ENCODE measurements at places on chromosomes 7 and 10. TPM values are rescaled to one million over a fixed set of nuclear protein-coding genes. Genes with fewer than 3 reads are reported as not detected.

DNA sequence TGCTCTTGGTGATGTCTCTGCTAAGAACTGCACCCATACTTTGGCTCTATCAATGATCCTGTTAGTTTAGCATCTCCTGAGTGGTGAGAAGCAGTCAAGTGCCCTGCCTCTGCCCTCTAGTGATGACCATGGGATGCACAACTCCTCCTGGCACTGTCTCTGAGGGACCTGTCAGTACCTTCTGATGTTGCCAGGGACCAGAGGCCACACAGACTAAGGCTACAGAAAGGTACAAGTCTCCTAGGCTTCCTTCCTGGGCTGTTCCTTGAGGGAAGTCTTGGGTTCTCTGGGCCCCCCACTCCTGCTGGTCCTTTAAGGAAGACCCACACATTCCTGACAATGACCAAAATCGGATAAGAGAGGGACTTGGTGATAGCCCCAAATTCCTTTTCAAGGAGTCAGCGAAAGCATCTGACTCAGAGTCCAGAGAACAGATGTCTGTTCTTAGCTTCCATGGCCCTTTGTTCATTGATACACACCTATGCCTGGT is 15.3 kb downstream of the NKX2-3 start:
- no peak for DNase-seq

DNA sequence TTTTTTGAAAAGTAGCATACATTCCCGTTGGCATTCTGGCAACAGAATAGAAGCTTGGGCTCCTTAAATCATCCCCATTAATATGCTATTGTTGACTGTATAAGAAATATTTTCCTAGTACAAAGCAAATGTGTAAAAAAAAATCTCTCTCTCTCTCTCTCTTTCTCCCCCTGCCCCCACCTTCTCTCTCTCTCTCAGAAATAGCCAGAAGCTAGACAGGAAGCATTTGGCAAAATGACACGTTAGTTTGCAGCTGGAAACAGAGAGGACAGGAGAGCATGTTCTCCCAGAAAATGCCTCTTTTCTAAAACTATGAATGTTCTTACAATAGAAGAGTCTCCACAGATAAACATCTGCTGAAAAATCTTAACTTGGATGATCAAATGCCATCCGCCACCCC is 59.6 kb upstream of the AKR1E2 start:
- DNase-seq = no peak

DNA sequence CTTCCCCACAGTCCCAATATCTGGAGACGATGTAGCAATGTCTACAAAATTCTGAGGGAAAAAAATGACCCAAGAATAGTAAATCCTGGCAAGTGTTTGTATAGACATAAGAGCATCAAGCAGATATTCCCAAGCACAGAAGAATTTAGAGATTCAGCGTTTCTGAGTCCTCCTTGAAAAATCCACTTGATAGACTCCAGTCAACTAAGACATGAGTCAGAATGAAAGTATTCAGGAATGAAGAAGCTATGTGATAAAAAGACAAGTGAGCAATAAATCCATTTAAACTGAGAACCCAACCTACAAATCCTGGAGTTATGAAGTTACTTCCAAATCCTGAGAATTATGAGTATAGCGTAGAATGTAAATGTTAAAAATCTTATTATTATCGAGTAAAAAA is 86.1 kb upstream of the NPY start:
- DNase-seq = no peak

GRCh38 chr7:113370910-113371309 is 252.6 kb upstream of the SMIM30 start:
- DNase-seq = no peak

DNA sequence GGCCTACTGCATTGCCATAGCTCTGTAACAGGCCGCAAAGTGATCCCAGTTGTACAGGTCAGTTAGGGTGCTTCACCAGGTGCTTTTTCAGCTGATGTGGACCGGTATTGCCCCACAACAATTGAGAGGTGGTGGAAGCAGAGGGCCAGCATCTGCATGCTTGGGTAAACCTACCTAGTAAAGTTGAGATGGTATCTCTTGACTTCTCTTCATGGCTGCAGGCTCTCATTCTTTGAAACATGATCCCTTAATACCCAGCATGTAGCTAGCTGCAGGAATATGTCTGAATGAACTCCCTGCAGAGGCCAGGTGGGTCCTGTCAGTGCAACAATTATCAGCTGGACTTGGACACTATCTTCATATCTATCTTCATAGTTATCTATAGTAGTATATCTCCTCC is 60.7 kb upstream of the CCDC6 start:
- no peak for DNase-seq

- DNase-seq = no peak
Observed at GRCh38 chr7:39672176-39672575, 48.8 kb downstream of the RALA start.

GRCh38 chr10:84176836-84177474 is 3.4 kb downstream of the GPR15LG start:
- DNase-seq = no peak

GRCh38 chr10:80497187-80498077 is 40.3 kb upstream of the SH2D4B start:
- DNase-seq = no peak

The PHKG1 gene
- 0.90 TPM for polyA plus RNA-seq

The ASZ1 gene
- polyA plus RNA-seq = not detected

The TUBB8 gene
- 0.50 TPM for polyA plus RNA-seq

The NANOS1 gene
- polyA plus RNA-seq = 3.5 TPM
